ENCODE measurements at places on chromosomes 6 and 20.

- DNase-seq: no peak
These were observed 19.8 kb downstream of the SLC22A3 start for GRCh38 chr6:160367798-160368547.

DNA sequence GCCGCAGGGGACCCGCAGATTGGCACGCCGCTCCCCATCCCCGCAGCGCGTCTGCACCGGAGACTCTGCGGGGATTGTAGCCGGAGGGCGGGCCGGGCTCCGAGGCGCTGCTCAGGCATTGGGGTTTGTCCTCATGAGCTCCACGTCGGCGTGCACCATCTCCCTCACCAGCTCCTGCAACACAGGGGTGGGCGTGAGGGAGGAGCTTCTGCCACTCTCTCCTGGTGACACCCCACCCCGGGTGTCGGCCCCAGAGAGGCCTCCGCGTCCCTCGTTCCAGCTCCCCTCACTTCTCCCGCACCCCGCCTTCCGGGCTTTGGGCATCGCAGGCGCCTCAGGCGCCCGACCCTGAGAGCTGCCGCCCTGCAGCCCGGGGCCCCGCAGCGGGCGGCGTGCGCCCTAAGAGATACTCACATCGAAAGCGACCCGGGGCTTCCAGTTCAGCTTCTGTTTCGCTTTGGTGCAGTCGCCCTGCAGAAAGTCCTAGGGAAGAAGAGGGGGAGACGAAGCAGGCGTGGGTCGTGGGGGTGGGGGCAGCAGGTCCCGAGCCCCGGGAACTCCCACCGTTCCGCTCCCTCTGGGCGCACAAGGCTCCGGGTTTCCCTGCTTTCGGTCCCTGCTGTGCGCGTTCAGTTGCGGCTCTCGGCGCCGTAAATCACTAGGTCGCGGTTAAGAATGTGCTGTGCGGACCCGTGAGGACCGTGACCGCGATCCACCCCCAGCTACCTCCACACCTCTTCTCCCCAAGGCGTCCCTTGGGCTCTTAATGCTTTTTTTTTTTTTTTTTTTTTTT is 14.5 kb downstream of the FOXC1 start:
- DNase-seq: no peak

GRCh38 chr20:34980543-34981233 is 25.0 kb downstream of the MYH7B start:
- DNase-seq: no peak

- DNase-seq: no peak
These were observed 135.0 kb downstream of the CARMIL1 start for GRCh38 chr6:25414168-25414567.

- no peak for DNase-seq
These were observed 51.6 kb upstream of the FNDC1 start for GRCh38 chr6:159117563-159117962.

DNA sequence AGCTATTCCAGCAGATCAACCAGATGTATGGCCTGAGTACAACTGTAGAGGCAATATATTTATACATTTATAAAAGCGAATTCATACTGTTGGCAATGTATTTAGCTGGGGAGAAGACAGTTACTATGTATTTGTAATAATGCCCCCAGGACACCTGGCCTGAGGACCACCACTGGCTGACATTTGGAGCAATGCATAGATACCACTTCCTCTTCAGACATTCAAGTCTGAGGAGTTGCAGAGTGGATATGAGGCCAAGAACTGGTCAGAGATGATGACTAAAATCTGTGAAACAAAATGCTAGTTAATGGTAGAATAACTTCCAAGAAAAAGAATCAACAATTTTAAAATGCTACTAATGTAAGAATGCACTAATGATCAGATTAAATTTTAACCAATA is 462.3 kb downstream of the CDC5L start:
- DNase-seq: no peak
